ENCODE measurements at places on chromosomes 1 and 21. TPM values are rescaled to one million over a fixed set of nuclear protein-coding genes. Genes with fewer than 3 reads are reported as not detected.

Gene HCRTR1
- total RNA-seq = not detected

- peaks cover 11% of the 10 kb centered on the region for H3K27me3 ChIP-seq
- no peaks in the 10 kb centered on the region for H3K36me3 ChIP-seq
- no peak overlapping the region for H3K4me3 ChIP-seq
- H3K4me1 ChIP-seq = no peaks in the 10 kb centered on the region
- H3K27ac ChIP-seq = no peak overlapping the region
- DNase-seq = no peak
Measured at GRCh38 chr1:153293851-153294250, 18.9 kb downstream of the PGLYRP3 start.

Gene RGS4
- total RNA-seq = 0.89 TPM

Gene CCDC181
- 1.4 TPM for total RNA-seq

Gene PLEKHG5
- 9.5 TPM for total RNA-seq

Gene RGS8
- not detected for total RNA-seq

DNA sequence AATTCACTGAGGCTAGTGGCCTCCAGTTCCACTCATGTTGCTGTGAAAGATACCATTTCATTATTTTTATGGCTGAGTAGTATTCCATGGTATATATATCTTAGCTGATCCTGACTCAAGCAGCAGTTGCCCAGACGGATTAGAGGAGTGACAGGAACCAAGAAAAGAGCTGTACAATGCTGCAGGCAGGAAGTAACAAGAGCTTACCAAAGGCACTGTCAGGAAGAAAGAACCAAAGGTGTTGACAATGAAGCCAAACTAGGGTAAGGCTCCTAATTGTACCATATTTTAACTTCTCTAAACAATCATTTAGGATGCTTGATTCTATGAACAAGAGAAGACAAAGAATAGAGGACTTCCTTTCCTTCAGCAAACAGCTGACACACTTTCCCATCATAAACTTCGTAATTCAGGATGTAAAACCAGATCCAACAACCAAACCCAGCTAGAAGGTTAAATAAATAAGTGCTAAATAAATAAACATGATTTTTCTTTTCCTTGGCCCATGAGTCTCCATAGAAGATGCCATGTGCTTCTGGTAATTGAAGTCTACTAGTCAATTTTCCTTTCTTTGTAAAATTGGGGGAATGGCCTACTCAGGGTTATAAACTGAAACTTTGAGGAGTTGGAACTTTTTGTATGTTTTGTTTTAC, 248.2 kb upstream of the SGIP1 start:
- no peaks in the 10 kb centered on the region for H3K36me3 ChIP-seq
- DNase-seq = no peak
- H3K27me3 ChIP-seq = no peaks in the 10 kb centered on the region
- no peak overlapping the region for H3K27ac ChIP-seq

- no peak for DNase-seq
- no peaks in the 10 kb centered on the region for H3K27me3 ChIP-seq
- H3K4me3 ChIP-seq = peak overlapping the region; percentile 27
- H3K27ac ChIP-seq = peak overlapping the region; percentile 58
- no peaks in the 10 kb centered on the region for H3K4me1 ChIP-seq
- H3K36me3 ChIP-seq = no peaks in the 10 kb centered on the region
Measured at GRCh38 chr1:162003061-162003829, 20.4 kb downstream of the OLFML2B start.

Gene SLC22A15
- 26.8 TPM for total RNA-seq

DNA sequence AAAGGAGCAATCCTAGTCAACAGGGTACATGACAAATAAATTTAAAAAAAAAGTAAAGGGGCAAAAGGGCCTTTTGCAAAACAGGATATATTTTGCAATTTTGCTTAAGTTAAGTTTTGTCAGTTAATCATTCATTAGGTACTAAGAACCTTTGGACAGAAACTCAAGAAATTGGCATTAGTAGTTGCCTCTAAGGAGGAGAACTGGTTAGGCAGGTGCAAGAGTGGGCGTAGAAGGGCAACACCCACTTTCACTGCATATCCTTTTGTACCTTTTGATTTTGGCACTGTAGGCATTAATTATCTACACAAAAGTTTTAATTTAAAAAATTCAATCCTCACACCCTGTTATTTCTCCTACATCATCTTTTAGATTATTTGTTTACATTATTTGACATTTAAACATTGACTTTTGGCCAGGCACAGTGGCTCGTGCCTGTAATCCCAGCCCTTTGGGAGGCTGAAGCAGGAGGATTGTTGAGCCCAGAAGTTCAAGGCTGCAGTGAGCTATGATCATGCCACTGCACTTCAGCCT, 4.3 kb downstream of the DDAH1 start:
- H3K4me3 ChIP-seq = no peak overlapping the region
- H3K4me1 ChIP-seq = peaks cover 34% of the 10 kb centered on the region
- DNase-seq = no peak
- no peaks in the 10 kb centered on the region for H3K36me3 ChIP-seq
- no peak overlapping the region for H3K27ac ChIP-seq

- peaks cover 4% of the 10 kb centered on the region for H3K4me1 ChIP-seq
- H3K36me3 ChIP-seq = peaks cover 37% of the 10 kb centered on the region
- no peak overlapping the region for H3K27ac ChIP-seq
- no peaks in the 10 kb centered on the region for H3K27me3 ChIP-seq
Measured at GRCh38 chr1:212867192-212867591, 9.1 kb downstream of the FLVCR1 start.

GRCh38 chr21:45482899-45483821, 59.1 kb downstream of the SLC19A1 start:
- H3K27me3 ChIP-seq = no peaks in the 10 kb centered on the region
- H3K36me3 ChIP-seq = peaks cover 25% of the 10 kb centered on the region
- peaks cover 11% of the 10 kb centered on the region for H3K4me1 ChIP-seq
- peak; percentile 65 for DNase-seq
- H3K4me3 ChIP-seq = peak overlapping the region; percentile 27

GRCh38 chr1:3030663-3031381, 9.6 kb downstream of the ACTRT2 start:
- peaks cover 36% of the 10 kb centered on the region for H3K27me3 ChIP-seq
- no peak overlapping the region for H3K4me3 ChIP-seq
- no peaks in the 10 kb centered on the region for H3K4me1 ChIP-seq
- peak; percentile 24 for DNase-seq

Gene GPR52
- 2.6 TPM for total RNA-seq

Gene UTP11
- 22.8 TPM for total RNA-seq

Gene FAM78B
- 0.95 TPM for total RNA-seq

DNA sequence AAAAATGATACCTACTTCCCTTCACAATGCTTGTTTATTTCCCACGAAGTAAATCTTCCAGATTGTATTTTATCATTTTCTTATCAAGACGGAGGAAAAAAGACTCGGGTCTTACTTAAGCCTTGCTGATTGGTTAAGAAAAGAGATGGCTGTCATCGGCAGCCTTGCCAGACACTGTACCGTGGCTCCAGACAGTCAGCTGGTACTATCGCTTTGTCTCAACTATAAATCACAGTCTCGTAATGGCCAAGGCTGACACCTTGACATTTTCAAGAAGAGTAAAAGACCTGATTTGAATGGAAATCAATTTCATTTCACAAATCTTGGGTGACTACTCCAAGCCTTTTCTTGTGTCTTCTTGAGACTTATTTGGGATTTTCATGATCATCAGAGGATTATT, 868.0 kb downstream of the USP25 start:
- no peak overlapping the region for H3K27ac ChIP-seq
- no peak for DNase-seq
- H3K27me3 ChIP-seq = no peaks in the 10 kb centered on the region
- H3K36me3 ChIP-seq = no peaks in the 10 kb centered on the region

Gene AK5
- total RNA-seq = 1.0 TPM

DNA sequence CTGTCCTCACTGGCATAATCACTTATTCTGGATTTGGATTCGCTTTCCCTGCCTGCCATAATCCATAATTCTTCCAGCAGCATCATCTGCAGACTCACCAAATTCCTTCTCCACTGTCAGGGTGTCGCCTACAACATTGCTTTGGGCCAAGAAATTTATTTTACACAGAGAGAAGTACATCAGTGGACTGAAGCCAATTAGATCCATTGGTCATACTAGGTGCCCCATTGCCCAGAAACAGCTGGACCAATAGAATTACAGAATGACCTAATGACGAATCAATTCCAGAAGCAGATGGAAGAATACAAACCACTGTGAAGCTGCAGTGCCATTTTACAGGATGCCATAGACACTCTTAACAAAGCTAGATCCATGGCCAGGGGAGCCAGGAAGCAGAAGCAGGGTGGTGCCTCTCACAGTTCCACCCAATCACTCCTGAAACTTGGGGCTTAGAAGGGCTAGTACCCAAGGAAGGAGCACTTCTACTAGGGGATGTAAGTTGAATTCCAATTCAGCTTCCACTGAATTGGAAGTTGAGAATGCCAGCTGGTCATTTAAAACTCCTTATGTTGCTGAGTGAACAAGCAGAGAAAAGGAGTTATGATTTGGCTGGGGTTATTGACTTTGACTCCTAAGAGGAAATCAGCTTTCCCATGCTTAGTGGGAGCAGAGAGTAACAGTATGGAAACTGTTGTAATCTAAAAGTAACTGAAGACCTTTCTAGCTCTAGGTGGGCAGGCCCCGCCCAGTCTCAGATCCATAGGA, 44.0 kb downstream of the EDN2 start:
- no peaks in the 10 kb centered on the region for H3K36me3 ChIP-seq
- H3K27ac ChIP-seq = no peak overlapping the region
- DNase-seq = no peak
- H3K4me1 ChIP-seq = no peaks in the 10 kb centered on the region
- H3K4me3 ChIP-seq = no peak overlapping the region

- H3K36me3 ChIP-seq = no peaks in the 10 kb centered on the region
- DNase-seq = peak; percentile 51
- H3K27ac ChIP-seq = peak overlapping the region; percentile 82
- H3K4me1 ChIP-seq = peaks cover 15% of the 10 kb centered on the region
- peaks cover 9% of the 10 kb centered on the region for H3K27me3 ChIP-seq
- H3K4me3 ChIP-seq = peak overlapping the region; percentile 70
Measured at GRCh38 chr1:107963601-107964335, 1.2 kb downstream of the VAV3 start.

Gene TNNI3K
- 1.1 TPM for total RNA-seq

GRCh38 chr1:41851589-41851988, 67.1 kb downstream of the HIVEP3 start:
- no peak overlapping the region for H3K4me3 ChIP-seq
- H3K36me3 ChIP-seq = no peaks in the 10 kb centered on the region
- no peak overlapping the region for H3K27ac ChIP-seq
- peaks cover 34% of the 10 kb centered on the region for H3K4me1 ChIP-seq
- H3K27me3 ChIP-seq = no peaks in the 10 kb centered on the region

Gene CFAP107
- total RNA-seq = 2.9 TPM

GRCh38 chr1:6614019-6614928, 743 bp downstream of the PHF13 start:
- peak overlapping the region; percentile 77 for H3K27ac ChIP-seq
- H3K36me3 ChIP-seq = peaks cover 11% of the 10 kb centered on the region
- peak overlapping the region; percentile 83 for H3K4me3 ChIP-seq
- peaks cover 9% of the 10 kb centered on the region for H3K4me1 ChIP-seq
- H3K27me3 ChIP-seq = no peaks in the 10 kb centered on the region
- peak; percentile 74 for DNase-seq

- no peaks in the 10 kb centered on the region for H3K27me3 ChIP-seq
- H3K4me3 ChIP-seq = peak overlapping the region; percentile 99
- peak; percentile 90 for DNase-seq
- peak overlapping the region; percentile 97 for H3K27ac ChIP-seq
- H3K4me1 ChIP-seq = peaks cover 75% of the 10 kb centered on the region
Measured at GRCh38 chr1:36384542-36385409, 948 bp downstream of the STK40 start.

DNA sequence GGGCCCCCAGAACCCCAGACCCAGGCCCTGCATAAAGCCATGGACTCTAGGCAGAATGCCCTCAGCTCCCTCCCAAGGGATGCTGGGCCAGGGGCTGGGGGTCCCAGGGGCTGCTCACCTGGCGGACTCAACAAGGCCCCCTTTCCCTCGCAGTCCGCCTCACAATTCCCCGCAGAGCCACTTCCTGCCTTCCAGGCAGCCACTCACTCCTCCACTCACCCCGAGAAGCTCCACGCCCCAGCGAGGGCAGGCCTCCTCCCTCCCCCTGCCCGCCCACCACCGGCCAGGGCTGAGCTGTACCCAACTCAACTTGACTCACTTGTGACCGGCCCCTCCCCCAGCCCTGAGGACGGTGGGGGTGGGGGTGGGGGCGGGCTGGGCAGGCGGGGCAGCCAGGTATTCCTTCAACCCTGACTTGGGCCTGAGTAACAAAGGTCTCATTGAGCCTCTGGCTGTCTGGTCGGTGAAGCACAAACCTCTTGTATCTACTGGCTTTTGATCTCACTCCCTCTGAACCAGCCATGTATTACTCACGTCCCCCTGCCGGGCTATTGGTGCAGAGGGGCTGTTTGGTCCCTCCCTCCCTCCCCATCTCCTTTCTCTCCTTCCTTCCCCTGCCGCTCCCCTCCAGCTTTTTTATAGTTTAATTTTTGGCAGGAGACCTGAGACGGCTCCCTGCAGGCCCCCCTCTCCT, 5.9 kb downstream of the BLACAT1 start:
- H3K27me3 ChIP-seq = peaks cover 37% of the 10 kb centered on the region
- DNase-seq = peak; percentile 80
- no peaks in the 10 kb centered on the region for H3K36me3 ChIP-seq

DNA sequence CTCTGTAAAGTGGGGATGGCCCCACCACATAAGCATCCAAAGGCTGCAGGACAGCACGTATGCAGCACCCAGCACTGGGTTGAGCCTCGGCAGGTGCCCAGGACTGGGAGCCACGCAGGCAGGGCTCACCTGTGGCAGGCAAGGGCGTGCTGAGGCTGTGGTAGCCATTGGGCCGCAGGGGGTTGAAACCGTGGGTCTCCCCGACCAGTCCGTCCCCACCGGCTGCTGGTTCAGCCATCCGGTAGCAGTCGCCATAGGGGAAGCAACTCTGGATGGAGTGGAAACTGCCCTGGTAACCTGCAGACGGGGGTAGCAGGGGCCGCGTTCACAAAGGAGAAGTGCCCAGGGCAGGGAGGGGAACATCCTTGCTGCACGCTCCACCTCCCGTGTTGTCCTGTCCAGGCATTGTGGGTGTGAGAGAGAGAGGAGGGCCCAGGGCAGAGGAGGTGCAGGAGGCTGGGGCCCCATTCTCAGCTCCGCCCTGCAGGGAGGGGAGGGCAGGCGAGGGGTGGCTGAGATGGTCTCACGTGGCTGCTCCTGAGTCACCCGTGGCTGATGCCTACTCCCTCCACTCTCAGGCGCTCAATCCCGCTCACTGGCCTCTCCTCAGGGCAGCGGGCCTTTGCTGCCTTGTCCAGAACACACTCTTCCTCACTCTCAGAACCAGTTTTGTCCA, 49.9 kb downstream of the DMRTB1 start:
- no peak overlapping the region for H3K4me3 ChIP-seq
- no peak for DNase-seq
- H3K27ac ChIP-seq = no peak overlapping the region
- H3K4me1 ChIP-seq = no peaks in the 10 kb centered on the region

Gene PGBD2
- 9.1 TPM for total RNA-seq
